ENCODE measurements at places on chromosomes 6 and 20.

DNA sequence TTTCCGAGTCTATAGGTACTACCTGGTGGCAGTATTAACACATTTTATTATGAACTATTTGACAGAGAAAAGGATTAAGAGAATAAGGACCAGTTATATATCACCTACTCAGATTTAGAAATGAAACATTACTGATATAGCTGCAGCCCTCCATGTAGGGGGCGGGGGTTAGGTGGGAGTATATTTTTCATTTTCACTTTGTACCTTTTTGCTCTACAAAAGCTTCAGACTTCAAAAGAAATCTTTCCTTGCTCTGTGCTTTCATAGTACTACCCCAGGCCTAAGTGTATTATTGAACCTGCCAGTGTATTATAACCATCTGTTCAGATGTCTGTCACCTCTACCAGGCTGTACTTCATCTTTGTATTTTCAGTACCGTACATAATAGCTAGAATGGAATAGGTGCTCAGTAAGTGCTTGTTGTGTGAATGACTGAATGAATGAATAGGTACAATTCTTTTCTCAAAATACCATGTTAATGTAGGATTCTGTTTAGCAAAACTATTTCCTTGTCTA lies 43.0 kb downstream of the CDKAL1 start:
- DNase-seq, result no peak

GRCh38 chr6:117906507-117906957 lies 532 bp upstream of the SLC35F1 start:
- DNase-seq, result no peak

GRCh38 chr20:61030130-61030529 lies 221.9 kb upstream of the CDH4 start:
- DNase-seq, result no peak

- no peak for DNase-seq
Observed at GRCh38 chr6:135261872-135262725, 81.0 kb downstream of the MYB start.

GRCh38 chr6:73610444-73611275 lies 43.1 kb downstream of the SLC17A5 start:
- no peak for DNase-seq

- no peak for DNase-seq
Observed at GRCh38 chr20:16423311-16424212, 149.7 kb downstream of the KIF16B start.

All from stimulated activated naive CD8-positive, alpha-beta T cell treated with anti-CD3 and anti-CD28 coated beads, Interleukin-15, amount 100 ng/mL, for 72 hours (primary cell).